ENCODE measurements at places on chromosomes 2 and 18.

DNA sequence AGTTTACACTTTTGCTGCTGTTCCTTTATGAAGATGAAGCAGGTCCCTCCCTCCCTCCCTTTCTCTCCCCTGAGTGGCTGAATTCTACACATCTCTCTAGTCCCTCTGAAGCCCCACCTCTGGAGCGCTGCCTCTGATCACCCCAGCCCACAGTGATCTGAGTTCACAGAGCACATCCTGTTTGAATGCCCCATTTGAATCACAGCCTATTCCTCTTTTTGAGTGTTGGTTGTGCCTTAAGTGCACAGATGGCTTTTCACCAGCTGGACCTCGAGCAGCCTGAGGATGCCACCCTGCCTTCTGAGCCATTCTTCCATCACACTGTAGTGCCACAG, 87.1 kb downstream of the ITGB1BP1 start:
- no peak for DNase-seq

DNA sequence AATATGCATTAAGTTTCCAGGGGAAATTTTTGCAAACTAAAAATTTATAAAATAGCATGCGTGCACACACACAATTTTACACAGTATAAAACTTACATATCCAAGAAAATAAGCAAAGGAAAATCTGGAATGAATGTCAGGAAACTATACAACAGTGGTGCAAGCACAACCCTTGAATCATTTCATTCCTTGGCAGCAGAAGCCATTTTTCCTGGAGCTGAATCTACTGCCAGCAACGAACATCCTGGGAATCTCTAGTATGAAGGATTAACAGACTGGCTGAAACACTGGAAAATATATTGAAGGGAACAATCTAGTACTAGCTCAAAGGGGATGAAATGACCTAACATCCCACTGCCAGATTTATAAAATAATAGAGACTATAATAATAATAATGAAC, 235.3 kb downstream of the DYM start:
- DNase-seq = no peak

GRCh38 chr2:190584980-190585661, 50.6 kb upstream of the NEMP2 start:
- no peak for DNase-seq

DNA sequence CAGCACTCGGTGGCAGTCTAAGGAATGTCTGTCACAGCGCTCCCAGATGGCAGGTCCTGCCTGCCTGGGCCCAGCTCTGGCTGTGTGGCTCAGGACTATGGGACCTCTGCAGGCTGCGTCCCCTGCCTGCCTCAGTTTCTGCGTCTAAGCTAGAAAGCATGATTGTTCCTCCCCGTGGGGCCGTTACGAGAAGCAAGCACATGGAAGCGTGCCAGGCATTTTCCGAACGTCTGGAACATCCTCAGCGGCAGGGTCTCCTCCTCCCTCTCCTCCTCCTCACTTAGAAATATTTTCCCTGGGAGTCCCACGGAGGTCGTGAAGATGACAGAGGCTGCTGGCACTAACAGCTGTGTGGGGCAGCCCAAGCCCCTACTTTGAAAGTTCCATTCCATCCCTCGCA, 43.3 kb downstream of the LRRFIP1 start:
- DNase-seq = no peak

GRCh38 chr18:45728336-45729010, 4.5 kb downstream of the SLC14A1 start:
- DNase-seq = no peak

GRCh38 chr2:210617732-210618330, 61.4 kb downstream of the CPS1 start:
- DNase-seq = peak; percentile 59

GRCh38 chr18:51957001-51957400, 383.0 kb upstream of the DCC start:
- no peak for DNase-seq

- DNase-seq = peak; percentile 44
These were observed at the start of gene RNF144A for GRCh38 chr2:6917071-6917760. TSS of gene RNF144A (plus strand) at chr2:6917412. CDS start at chr2:6996927, 79,515 bp downstream.
